ENCODE measurements at places on chromosomes 6 and 20. TPM values are rescaled to one million over a fixed set of nuclear protein-coding genes. Genes with fewer than 3 reads are reported as not detected.

DNA sequence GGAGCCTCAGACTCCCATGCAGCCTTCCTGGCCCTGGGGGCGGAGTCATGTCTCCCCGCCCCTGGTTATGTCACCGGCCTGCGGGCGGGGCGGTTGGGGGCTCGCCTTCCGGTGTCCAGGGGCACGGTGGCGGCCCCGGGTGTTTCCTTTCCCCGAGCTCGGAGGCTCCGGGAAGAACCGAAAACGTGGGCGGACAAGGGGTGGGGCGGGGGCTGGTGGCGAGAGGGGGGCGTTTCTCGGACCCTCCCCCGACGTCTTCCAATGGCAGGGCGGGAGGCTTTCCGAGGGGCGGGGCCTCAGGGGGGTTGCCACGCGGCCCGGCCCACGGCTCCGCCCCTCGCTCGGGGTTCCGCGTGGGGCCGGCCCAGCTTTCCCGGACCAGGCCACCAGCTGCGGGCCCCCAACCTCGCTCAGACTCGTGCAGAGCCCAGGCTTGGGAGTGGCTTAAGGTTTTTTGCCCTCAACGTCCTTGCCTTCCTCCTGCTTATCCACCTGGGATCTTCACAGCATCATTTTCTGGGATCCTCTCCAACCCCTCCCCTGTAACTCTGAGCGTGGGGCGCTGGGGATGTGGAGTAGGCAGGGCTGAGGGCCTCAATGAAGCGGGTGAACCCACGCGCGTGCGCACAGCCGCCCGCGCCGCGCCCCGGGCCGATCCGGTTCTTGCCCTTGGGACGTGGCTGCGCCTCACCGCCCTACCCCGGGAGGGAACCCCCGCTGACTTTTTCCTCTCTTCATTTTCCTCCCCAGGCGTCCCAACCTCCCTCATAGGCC, 2.1 kb upstream of the NRN1 start:
- peak; percentile 30 for DNase-seq

RIN2 gene
- total RNA-seq, result 65.7 TPM

EFCAB8 gene
- not detected for total RNA-seq

DDO gene
- total RNA-seq, result 0.67 TPM

PPIL6 gene
- not detected for total RNA-seq

All from HT1080 (cell line).